ENCODE measurements at places on chromosomes 2 and 18.

- no peak for DNase-seq
These were observed 33.7 kb downstream of the USP34 start for GRCh38 chr2:61437170-61437569.

DNA sequence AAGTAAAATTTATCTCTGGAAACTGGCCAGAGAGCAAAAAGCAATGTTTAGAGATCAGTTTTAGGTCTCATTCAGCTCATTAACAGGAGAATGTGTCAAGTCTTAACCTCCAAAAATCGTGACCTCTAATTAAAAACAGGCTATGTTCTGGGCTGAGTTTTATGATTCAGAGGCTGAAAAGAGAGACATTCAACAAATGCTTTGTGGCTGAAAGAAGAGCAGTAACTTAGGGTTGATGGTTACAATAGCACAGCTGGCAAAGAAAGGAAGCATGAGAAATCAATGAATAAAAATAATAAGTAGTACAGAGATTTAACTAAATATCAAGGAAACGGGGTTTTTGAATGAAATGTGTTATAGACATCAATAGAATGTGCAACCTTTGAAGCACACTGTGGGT lies 13.1 kb downstream of the TGIF1 start:
- DNase-seq, result no peak

DNA sequence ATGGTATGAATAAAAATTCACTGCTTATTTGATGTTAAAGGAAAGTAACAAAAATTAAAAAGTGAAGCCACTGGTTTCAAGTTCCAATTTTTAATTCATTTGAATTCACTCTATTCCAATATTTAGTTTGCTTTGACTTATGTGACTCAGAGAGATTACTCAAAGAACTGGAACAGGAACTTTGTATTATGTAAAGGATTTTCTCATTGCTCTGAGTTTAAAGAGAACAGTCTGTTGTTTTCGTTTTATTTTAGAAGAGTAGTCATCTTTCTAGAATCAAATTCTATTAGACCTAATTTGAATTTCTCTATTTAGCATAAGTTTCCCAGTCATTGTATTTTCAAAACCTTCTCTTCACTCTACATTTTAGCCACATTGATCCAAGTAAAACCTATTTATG lies 300.1 kb upstream of the SLC8A1 start:
- DNase-seq, result no peak

DNA sequence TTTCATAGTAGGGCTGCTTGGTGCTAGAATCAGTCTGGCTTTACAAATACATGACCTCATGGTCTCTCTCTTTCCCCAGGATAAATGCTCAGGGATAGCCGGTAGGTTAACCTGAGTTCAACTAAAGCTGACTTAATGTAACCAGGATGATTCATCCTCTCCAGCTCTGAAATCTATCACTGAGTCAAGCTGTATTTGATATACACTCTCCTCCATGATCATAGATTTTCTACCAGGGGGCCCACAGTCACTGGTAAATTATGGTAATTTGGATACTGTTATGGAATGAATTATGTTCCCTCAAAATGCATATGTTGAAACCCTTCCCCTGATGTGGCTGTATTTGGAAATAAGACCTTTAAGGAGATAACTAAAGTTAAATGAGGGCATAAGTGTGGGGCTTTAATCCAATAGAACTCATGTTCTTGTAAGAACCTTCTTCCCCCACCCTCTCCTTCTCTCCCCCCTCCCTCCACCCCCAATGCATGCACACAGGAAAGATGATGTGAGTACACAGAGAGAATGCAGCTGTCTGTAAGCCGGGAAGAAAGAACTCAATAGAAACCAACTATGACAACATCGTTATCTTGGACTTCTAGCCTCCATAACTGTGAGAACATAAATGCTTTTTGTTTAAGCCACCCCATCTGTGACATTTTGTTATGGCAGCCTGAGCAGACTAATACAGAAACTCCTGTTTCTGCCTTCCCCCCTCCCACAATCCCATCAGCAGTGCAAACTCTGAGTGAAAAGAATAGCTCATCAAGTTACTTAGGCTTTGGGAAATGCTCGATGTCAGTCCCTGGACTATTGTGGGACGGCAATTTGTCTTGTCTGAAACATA lies 134.9 kb upstream of the KYNU start:
- no peak for DNase-seq

GRCh38 chr2:9313443-9313842 lies 106.8 kb downstream of the ASAP2 start:
- no peak for DNase-seq

DNA sequence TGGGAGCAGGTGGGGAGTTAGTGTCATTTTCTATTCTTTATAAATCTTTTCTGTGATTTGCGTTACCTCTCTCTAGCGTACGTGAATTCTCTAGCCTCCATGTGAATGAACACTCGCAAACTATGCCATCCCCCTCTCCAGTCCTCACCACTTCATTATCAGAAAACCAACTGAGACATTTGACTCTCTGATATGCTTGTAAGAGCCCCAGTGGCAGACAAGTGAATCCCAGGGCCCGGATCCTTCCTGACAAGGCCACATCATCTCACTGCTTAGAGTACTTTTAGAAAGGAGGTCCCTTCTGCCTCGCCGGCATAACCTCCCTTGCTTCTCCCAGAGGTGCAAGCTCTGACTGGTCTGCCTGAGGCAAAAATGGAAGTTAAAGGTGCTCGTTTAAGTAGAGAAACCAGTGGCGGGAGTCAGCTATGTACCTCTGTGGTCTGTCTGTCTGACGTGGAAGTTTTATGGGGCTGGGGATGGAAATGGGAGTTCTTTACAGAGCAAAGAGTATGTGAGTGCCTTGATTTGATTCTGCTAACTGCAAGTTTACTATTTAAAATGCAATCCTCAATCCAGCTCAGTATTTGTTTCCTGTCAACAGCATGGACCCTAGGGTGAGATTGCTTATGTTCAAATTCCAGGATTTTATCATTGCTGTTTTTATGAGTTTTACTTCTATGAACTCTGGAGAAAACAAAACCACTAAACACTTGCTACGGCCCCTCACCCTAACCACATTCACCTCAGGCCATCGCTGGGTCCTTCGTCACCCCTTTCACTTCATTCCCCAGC lies 114.9 kb upstream of the MSTN start:
- DNase-seq, result no peak

DNA sequence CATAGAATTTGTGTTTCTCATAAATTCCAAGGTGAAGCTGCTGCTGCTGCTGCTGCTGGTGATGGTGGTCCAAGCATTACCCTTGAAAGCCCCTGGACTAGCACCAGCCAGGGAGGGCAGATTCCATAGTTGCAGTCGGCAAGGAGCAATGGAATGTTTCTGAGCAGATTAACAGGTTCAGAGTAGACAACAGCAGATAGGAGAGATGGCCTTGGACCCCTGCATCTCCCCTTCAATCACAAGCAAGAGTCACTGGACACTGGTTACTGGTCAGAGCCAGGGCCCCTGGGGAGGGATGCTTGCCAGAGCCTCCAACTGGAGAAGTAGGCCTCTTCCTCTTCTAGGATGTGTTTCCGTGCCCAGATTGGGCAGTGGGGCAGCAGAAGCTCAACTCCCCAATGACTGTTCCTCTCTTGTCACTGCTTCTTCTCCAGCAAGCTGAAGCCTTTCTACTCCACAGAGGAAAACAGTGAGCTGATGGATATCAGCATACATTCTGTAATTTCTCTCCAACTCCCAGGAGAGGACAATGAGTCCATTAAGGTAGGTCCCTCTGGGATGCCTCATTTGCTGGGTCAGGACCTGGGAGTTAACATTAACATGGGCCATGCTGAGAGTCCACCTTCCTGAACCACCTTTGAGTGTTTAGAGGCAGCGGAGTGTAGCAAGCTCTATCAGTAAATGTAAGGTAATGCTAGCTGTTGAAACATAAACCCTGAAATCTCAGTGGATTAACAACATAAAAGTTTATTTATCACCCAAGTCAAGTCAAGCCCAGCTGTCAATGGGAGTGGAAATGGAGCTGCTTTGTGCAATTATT lies 35.3 kb downstream of the MROH2A start:
- no peak for DNase-seq

DNA sequence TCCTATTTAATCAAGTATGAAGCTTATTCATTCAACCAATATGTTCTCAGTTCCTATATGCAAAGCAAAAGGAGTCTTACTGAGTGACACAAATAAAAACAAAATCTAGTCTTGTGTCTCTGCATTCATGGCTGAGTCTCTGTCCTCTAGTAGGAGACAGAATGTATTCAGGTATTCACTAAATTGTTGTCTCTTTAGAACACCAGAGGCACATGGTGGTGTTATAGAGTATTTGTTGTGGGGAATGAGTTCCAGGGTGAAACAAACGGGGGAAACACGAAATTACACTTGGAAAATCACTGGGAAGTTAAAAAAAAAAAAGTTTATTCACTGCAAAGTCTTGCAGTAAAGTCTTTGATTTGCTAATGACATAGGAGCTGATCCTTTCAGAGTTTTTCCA lies 131.7 kb upstream of the FSHR start:
- no peak for DNase-seq

DNA sequence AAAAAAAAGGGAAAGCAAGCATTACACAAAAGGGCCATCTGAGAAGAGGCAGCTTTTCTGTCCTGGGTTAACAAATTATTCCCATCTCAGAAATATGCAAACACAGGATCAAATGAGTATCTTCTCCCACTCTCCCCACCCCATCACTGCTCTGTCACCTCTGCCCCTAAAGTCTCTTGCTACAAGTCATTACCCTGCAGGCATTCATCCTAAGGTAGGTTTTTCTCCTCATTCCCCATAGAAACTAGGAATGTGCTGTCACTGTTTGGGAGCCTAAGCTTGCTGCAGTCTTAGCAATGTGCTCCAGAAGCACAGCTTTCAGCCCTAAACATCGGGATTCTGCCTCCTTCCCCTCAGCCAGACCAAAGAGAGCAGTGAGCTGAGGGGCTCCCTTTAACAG lies 3.6 kb downstream of the LRRTM1 start:
- DNase-seq, result no peak

- DNase-seq, result no peak
These were observed 14.0 kb downstream of the YIPF4 start for GRCh38 chr2:32291746-32292145.

DNA sequence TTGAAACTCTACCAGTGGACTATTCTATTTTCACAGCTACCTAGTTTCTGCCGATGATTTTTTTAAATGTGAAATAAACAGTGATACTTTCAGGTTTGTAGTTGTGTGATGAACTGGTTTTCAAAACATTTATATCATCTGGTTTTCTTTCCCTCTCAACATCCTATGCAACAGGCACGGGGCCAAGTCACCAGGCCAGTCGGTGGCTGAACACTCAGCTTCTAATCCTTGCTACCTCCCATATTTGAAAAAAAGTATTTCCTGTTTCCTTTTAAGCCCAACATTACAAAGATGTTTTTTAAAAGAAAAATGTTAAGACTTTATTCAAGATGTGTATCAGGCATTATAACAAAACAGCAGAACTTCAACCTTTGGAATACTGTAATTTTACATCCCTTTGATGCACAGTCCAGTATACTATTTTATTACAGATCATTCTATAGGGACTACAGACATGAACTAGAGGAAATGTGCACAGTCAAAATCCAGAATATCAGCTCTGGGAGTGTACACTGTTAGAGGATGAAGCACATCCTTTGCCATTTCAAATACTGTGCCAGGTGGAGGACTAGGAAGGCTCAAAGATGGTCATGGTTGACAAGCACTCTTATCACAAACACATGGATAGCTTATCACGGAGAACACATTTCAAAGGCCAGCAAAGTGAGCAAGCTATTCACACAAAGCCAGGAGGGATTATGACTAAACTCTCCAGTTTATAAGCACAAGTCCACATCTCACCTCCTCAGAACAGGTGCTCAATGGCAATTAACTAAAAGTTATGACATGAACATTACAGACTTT lies 14.6 kb downstream of the MRPL35 start:
- DNase-seq, result no peak

- no peak for DNase-seq
These were observed 119.0 kb upstream of the ITGA6 start for GRCh38 chr2:172308253-172308935.

DNA sequence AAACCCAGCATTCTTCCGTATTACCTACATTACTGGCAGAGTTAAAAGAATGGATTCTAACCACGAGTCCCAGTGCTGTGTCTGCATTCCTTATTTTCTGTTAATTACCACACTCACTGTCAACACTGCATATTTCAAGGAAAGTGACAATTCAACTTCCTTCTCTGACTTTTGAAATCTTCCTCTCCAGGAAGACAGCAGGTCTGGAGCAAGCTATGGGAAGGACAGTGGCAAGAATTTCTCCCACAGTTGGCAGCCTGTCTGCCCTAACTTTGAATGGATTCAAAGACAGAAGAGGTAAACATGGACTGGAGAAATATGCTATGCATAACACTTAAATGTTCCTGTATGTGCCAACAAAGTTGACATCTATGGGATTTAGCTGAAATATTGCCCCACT lies 700.5 kb upstream of the CHAC2 start:
- DNase-seq, result no peak

GRCh38 chr2:150485871-150486538 lies 1.5 kb downstream of the RND3 start:
- no peak for DNase-seq

DNA sequence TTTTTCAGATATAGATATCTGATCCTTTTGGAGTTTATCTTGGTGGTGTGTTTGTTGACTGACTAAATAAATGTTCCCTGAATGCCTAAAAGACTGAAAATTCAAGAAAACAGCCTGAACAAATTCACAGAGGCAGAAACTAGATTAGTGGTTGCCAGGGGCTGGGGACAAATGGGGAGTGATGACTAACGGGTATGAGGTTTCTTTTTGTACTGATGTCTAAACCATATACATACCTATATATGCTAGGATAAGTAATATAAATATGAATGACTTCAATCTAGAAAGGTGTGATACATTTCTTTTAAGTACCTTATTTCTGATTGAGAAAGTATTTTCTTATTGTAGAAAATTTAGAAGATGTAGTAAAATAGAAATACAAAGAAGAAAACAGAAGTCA lies 176.9 kb upstream of the PGAP1 start:
- DNase-seq, result no peak

DNA sequence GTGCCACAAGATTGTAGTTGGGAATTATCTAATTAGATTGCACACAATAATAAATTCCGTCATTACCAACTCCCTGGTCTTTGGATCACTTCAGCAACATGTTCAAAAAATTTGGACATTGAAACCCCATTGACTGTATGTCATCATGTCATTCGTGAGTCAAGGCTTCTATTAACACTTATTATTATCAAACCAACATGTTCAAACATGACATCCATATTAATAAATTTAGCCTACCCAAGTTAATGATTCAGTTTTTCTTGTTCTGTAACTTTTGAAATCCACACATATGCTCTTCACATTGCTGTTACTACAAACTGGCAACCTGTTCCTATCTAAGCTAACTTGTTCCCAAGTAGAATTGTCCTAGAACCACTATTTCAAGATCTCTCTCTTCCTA lies 1142.7 kb upstream of the SLC39A10 start:
- no peak for DNase-seq
